ENCODE measurements at places on chromosomes 13 and 19.
A peak's percentile ranks its signal among the peaks of the same experiment; 100 is the strongest.

- DNase-seq = peak; percentile 54
Observed at GRCh38 chr19:46759817-46760333, 13.6 kb upstream of the STRN4 start.

- no peak for DNase-seq
Observed at GRCh38 chr13:77827332-77827731, 91.3 kb downstream of the EDNRB start.

DNA sequence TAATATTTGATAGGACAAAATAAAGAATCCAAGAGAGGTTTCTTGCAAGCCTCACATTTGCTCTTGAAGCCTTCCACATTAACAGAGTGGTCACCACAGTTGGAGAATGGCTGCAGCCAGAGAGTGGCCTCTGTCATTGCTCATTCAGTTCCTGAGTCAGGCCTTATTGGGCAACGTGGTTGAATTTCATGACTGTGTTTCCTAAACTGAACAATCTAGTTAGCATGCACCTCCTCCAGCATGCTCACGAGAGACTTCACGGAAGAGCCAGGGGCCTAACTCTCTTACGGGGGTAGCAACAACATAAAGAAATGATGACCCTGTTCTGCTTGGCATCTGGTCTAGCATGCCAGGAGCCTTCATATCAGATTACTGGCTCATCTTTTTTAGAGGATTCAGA lies 9.6 kb upstream of the UBL3 start:
- DNase-seq = no peak

- DNase-seq = no peak
Observed at GRCh38 chr13:92952161-92952560, 274.4 kb upstream of the GPC6 start.

GRCh38 chr19:8357007-8357521 lies 6.9 kb upstream of the ANGPTL4 start:
- DNase-seq = no peak

GRCh38 chr19:53958168-53958571 lies 4.6 kb upstream of the CACNG8 start:
- DNase-seq = peak; percentile 96

DNA sequence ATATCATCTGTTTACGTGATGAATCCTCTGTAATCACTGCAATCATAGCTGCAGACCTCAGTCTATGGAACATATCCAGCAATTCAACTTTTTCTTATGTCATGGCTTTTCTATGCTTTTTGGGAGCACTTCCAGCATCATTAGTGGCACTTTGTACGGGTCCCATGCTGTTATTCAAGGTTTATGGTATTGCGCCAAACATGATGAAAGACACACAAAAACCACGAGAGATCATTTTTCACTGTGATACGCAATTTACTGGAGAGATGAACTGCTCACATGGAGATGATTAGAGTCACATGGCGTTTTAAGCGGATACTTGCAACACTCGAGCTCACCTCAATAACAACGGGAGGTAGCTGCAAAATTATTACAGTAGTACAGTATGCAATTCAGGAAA lies 2101.7 kb upstream of the PCDH20 start:
- DNase-seq = no peak

DNA sequence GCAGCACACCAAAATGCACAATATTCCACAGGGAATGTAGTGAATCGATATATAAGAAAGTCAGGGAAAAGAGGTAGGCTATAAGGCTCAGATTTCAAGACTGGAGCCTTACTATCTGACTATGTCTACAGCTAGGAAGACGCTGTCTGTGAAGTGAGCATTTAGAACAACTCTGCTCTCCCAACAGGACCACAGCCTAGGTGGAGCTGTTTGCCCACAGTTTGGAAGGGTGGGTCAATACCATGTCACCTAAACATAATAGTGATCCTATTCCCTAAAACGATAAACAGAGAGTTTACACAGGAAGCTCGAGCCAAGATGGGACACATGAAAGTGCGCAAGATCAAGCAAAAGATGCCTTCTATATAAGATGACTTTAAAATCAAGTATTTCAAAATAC lies 2486.0 kb upstream of the PCDH20 start:
- peak; percentile 15 for DNase-seq

- no peak for DNase-seq
Observed at GRCh38 chr13:68345963-68346531, 1115.9 kb upstream of the PCDH9 start.

GRCh38 chr19:15378534-15379082 lies 979 bp downstream of the AKAP8 start:
- DNase-seq = peak; percentile 73

GRCh38 chr13:103102482-103102881 lies 36.3 kb upstream of the SLC10A2 start:
- peak; percentile 51 for DNase-seq

GRCh38 chr13:33519561-33520467 lies 234.3 kb upstream of the STARD13 start:
- DNase-seq = no peak

DNA sequence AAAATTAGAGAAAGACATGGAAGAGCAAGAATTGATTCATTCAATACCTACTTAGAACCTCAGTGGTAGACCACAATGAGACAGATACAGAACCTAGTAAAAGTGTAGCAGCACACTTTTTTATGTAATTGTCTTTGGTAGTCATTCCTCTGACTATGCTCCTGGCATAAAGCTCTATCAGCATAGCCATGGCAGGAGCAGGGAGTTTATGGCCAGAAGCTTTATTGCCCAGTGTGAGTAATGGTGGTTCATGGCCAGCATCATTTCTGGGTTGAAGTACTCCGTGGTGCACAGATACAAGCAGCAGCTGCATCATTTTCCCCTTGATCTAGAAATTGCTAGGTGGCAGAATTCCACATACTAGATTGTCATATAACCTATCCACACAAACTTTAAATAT lies 352.6 kb downstream of the TBC1D4 start:
- DNase-seq = no peak

- DNase-seq = peak; percentile 49
Observed at GRCh38 chr19:41755328-41755913, at the start of gene CEACAM6. Gene CEACAM6, plus strand, starts transcription at chr19:41755530. Its CDS starts 109 bp downstream, at chr19:41755639.

DNA sequence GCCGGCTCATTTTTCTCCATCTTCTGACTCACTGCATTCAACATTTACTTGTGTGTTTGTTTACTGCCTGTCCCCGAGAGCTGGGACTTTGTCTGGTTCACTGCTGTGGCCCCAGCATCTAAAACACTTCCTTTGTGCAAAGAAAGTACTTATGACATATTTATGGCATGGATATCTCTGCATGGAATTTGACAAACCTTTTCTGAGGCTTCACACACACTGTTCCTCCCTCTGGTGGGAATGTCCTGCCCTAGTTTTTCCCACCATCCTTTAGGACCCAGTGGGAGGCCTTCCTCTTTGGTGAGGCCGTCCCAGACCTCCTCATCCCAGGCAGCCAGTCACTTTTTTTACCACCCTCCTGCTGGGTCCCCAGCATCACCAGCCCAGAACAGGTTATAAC lies 1.4 kb upstream of the SRRM5 start:
- DNase-seq = no peak

DNA sequence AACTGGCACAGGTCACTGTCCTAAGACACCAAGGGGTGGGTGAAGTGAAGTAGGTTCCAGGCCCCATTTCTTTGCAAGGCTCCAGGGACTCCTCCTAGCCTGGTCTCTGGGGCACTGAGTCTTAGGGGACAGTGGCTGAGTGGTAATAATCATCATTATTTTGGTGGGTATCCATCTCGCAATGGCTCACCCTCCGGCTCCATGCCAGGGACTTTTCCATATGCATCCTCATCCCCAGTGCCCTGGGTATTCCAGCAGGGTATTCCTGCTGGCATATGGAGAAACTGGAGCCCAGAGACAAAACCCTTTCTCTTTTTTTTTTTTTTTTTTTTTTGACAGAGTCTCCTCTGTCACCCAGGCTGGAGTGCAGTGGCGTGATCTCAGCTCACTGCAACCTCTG lies 2.5 kb downstream of the PDE4A start:
- DNase-seq = no peak

DNA sequence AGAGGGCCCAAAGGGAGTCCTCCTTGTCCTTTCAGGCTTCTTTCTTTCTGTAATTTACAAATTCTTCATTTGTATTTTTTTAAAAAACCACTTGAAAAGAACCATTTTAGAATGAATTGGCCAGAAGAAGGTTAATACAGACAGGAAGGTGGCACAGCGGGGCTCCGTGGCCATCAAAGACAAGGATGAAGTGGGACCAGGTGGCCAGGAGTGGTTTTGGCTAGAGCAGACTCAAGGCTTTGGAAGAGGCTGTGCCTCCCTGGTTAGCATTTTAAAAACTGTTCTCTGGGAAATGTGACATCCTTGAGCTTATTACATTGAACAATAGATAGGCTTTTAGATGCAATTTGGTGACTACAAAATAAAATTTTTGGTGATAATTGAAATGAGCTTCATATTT lies 48.4 kb downstream of the ATP8A2 start:
- DNase-seq = peak; percentile 55

DNA sequence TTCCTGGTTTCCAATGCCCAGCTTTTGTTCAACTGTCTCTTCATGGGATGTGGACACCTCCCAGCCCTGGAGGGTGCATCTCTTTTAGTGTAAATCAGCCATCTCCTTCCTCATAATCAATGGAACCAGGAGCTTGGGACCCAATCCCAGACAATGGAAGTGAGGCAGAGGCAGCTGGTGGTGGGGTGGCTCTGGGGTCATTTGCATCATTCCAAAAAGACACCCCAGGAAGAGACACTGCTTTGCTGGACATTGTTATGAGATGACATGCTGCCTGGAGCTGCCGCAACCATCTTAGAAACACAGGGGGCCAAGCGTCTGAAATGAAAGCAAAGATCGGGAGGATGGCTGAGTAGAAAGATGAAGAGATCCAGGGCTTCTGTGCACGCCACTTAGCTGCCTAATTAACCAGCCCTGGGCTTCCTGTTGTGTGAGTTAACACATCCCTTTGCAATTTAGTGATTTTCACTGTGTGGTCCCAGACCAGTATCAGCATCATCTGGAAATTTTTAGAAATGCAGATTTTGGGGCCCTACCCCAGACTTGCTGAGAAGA lies 36.1 kb downstream of the IRS2 start:
- no peak for DNase-seq

DNA sequence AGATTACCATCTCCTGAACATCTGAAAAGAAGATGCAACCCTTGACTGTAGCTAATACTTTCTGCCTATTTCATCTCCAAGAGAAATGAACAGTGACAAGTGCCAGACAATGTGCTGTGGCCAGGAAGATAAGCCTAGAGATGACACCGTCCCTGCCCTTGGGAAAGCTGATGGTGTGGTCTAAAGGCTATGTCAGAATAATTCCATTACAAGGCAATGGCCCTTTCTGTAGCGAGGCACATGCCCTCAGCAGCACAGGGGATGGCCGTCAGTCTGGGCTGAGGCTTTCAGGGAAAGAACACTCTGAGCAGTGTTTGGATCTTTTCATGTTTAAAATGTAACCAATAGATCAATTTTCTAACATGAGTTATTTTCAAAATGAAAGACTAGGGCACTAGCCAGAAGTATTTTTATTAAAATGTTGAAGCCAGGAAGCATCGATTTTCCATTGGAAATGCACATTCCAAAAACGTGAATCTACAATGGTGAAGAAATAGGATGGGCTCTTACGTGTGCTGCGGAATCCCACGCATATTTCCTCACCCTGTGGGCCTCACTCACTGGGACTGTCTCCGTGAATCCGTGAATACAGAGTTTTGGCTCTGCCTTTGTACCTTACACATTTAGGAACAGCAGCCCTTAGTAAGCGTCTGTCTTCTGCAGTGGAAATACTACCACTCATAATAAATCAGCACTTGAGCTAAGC lies 22.0 kb downstream of the COL4A1 start:
- no peak for DNase-seq

GRCh38 chr13:75225288-75226032 lies 256.5 kb downstream of the TBC1D4 start:
- no peak for DNase-seq

GRCh38 chr19:27745978-27746542 lies 1466.9 kb downstream of the UQCRFS1 start:
- DNase-seq = no peak

Measured in GM23338 (cell line).